ENCODE measurements at places on chromosomes 2 and 18.
A peak's percentile ranks its signal among the peaks of the same experiment; 100 is the strongest.

GRCh38 chr2:227414846-227415245 lies 27.1 kb upstream of the SCYGR1 start:
- DNase-seq: no peak

DNA sequence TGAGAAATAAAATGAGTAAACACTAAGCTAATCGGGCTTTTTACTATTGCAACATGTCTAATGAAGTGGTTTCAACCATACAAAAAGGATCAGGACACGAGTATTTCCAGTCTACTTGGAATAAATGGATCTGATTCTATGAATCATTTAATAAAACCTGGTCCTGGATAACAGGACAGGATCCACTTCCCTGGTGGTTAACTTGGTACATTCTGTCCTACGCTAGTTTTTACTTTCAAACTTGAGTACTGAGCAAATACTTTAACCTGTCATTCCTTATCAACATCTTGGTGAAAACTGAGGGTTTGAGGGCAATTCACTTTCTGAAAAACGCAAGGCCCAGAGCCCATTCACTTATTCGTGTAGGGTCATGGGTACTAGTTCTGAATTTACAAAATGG lies 33.5 kb downstream of the CHST10 start:
- no peak for DNase-seq

GRCh38 chr2:176710657-176711186 lies 441.5 kb downstream of the MTX2 start:
- no peak for DNase-seq

DNA sequence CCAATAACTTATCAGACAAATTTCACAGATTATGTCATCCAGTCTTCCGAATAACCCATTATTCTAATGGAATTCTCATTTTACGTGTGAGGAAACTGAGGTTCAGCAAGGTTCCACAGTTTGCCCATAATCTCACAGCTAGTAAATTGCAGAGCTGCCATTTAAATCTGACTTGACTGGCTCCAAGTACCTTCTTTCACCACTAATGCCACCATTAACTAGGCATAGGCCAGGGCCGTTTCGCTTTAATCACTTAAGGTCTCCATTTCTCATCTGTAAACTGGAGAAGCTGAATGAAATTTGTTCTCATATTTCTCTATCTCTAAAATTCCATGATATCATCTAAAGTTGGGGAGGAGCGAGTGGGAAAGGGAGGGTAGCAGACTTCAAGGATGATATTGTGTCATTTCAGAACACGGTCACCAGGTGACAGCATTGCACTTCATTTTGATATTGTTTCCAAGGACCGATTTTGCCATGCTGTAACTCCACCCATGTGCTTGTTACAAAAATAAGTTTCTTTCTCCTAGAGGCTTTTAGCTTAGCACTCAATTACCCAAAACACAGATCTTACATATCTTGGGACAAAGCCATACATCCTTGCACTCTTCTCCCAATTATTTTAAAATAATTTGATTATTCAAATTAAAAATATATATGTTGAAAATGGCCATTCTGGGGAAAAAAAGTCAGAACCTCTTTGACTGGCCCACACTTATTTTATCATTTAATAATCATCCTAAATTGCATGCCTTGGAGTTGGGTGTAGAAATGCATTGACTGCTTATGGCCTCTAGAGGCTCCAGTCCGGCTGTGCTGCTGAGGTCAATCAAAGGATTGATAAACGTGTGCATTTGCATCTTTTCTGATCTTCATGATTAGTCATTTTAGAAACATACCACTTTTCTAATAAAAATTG lies 123.8 kb downstream of the AKAIN1 start:
- DNase-seq: peak; percentile 26

GRCh38 chr18:66168685-66169235 lies 417.9 kb downstream of the CDH7 start:
- DNase-seq: no peak

DNA sequence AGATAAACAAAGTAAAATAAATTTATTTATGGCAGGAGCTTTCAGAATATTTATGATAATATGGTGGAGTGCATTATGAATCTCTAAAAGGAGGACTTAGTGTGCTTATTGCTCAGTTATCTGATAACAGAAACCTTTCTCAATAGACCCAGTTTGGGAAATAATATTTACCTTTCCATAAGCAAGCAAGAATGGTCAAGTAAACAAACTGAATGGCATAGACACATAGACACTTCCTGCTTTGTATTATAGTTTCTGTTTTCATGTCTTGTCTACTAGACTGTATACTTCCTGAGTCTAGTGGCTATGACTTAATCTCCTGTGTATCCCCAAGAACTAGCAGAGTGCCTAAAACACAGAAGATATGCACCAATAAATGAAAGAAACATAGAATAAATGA lies 87.8 kb downstream of the UPP2 start:
- DNase-seq: no peak

Data from midbrain (tissue), 1 donor.